ENCODE measurements at places on chromosomes 16 and 17. TPM values are rescaled to one million over a fixed set of nuclear protein-coding genes. Genes with fewer than 3 reads are reported as not detected.

Gene ITGAD
- total RNA-seq = not detected

Gene IL17C
- total RNA-seq = not detected

Gene IST1
- total RNA-seq = 93.5 TPM

Gene CFAP97D1
- not detected for total RNA-seq

Gene ITGA2B
- not detected for total RNA-seq

Gene ATP2A3
- 0.32 TPM for total RNA-seq

Gene MYO15A
- total RNA-seq = not detected

- no peak for DNase-seq
Measured at GRCh38 chr17:67484261-67484660, 107.2 kb downstream of the PITPNC1 start.

GRCh38 chr17:2705888-2706795 is 5.4 kb downstream of the CLUH start:
- DNase-seq = no peak

DNA sequence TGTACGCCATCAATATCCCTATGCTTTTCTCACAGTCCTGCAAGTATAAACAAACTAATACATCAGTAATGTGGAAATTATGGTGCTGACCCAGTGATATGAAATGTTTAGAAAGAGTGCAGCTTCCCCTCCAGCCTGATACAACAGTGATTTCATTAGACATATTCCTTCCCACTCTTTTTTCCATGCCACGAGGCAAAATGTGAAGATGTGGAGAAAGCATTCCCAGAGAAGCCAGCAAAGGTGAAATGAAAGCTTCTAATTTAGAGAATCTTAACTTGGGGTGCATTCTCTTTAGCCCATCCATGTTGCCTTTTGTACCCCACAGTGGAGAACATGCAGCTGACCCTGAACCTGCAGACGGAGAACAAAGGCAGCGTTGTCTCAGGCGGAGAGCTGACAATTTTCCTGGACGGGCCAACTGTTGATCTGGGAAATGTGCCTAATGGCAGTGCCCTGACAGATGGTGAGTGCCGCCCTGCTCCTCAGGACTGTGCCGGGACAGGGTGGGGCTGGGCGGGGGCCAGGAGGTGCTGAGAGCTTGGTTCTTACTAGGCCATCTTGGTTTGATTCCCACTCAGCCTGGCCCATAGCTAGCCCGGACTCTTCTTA is 77.8 kb downstream of the WWP2 start:
- DNase-seq = no peak

GRCh38 chr17:35183332-35183731 is 10.9 kb downstream of the SLC35G3 start:
- no peak for DNase-seq

GRCh38 chr17:33154869-33155455 is 138.1 kb downstream of the ASIC2 start:
- no peak for DNase-seq

DNA sequence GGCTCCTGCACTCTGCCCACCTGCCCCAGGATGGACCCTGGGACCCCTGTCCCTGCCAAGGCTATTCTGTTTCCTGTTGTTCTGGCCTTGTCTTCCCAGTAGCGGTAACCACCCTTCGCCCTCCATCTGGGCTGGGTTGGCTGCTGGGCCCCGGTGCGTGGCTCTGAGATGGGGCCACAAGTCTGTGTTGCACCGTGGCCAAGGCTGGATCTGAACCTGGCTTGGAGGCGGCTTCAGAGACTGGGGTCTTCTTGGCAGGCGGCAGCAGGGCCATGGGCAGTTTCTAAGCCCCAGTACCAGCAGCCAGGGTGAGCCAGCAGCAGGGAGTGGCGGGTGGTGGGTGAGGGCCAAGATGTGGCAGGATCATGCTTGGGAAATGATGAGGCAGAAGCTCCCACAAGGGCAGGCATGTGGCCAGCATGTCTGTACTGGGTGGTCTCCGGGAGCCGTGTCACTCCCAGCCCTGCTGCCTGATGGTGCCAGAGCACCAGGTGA is 12.6 kb downstream of the MAP2K3 start:
- DNase-seq = peak; percentile 53

- DNase-seq = peak; percentile 16
Measured at GRCh38 chr16:5709889-5710288, 612.3 kb upstream of the EEF2KMT start.

DNA sequence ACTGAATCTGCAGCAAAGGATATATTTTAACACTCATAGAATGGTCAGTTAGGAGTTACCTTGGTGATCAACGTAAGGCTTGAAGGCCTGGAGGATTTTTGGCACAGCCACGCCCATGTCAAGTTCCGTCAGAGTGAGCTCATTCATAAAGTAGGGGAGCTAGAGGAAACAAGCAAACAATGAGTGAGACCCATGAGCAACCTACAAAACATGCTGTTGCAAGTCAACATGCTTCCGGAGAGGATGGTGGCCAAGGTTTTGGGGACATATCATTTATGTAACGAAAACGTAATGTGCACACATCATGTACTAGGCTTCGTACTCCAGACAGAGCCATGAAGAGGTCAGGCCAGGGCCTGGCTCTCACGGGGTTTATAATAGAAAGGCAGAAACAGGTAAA is 41.1 kb upstream of the ERN1 start:
- no peak for DNase-seq

GRCh38 chr17:82243648-82244412 is 15.0 kb downstream of the SLC16A3 start:
- DNase-seq = no peak

- DNase-seq = no peak
Measured at GRCh38 chr17:65667656-65668055, 106.2 kb upstream of the AXIN2 start.

GRCh38 chr17:58585554-58585953 is 71.1 kb upstream of the MTMR4 start:
- DNase-seq = no peak

GRCh38 chr16:88839745-88840599 is 16.8 kb downstream of the GALNS start:
- DNase-seq = no peak

DNA sequence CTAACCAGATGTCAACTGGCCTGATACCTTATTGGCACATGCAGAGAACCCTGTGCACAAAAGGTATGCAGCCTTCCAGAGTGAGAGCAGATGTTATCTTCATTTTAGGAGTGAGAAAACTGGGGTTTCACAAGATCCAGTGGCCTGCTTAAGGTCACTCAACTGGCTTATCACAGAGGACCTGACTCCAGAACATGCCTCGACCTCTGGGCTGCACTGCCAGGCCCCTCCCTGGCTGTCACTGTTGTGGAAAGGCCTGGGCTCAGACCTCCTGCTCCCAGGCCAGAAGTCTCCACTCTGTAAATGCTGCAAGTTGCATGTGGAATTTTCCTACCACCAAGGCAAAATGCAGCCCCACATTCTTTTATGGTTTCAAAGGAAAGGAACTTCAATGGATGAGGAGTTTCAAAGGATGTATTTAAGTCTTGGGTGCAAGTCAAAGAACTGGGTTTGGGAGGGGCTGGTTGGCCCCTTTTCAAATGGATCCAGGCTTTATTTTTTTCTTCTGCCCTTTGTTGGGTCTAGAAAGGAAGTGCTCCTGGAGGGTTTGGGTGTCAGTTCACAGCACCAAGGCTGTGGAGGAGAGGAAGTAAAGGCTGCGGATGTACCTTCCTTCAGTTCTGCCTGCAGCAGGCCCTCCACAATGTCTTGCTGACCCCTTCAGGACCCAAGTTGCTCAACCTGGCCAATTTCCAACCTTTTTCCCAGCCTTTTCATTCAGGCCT is 30.4 kb upstream of the SMPD3 start:
- DNase-seq = no peak

GRCh38 chr16:50521246-50521900 is 26.8 kb upstream of the NKD1 start:
- no peak for DNase-seq

- no peak for DNase-seq
Measured at GRCh38 chr16:50740736-50741135, 1.1 kb upstream of the CYLD start.

DNA sequence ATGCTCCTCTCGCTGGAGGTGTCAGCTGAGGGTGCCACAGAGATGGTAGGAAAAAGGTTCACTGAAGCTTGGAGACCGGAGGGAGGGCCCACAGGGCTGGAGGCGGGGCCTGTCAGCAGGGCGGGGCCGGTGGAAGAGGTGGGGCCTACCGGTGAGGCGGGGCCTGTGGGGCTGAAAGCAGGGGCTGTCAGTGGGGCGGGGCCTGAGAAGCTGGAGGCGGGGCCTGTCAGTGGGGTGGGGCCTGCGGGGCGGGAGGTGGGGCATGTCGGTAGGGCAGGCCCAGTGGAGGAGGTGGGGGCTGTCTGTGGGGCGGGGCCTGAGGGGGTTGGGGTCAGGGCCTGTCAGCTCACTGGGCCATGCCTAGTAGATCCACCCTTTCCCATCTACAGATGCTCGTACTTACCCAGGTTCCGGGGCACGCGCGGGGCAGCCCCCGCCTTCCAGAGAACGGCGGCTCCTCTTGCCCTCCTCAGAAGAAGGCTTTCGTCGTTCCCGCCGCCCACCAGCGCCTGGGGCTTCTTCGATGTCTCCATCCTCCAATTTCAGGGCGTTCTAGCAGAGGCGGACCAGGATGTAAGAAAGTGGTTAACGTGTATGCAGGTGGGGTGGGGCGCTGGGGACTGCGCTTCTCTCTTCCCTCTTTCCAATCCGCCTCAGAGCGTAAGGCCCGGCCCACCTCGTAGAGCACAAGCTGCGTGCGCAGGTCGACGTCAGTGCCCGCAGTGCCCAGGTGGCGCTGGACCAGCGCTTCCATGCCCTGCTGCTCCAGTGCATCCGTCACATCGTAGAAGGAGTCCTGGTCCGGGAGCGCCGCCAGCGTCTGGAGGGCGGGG is 9.8 kb downstream of the TMEM208 start:
- DNase-seq = peak; percentile 50

DNA sequence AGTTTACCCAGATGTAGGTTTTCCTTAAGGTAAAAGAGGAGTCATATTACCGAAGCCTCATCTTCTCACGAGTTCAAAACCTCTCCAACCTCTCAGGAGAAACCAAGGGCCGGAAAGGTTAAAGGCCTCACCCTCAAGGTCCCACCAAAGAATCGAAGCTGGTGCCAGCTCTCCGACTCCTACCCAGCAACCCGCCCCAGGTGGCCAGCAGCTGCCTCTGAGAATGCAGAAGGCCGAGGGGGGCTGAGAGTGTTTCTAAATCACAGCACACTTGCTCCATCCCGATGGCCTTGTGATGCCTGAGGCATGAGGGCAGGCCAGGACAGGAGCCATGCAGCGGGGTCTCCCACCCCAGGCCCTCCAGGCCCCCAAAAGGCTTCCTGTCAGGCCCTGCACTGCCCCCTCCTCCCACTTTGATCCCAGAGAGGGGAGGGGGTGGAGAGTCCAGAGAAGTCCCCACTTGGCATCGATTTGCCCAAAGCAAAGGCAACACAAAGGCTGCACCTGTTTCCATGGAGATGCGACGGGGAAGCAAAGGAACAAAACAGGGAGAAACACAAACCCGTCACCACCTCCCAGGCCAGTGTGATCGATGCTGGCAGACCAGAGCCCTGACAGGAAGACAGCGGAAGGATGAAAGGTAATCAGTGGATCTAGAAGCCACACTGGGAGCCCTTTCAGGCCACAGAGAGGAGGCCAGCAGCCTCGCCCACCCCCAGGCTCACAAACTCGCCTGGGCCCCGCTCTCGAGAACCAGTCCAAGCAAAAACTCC is 39.0 kb downstream of the CUEDC1 start:
- no peak for DNase-seq

- no peak for DNase-seq
Measured at GRCh38 chr17:14372905-14373613, 72.2 kb downstream of the HS3ST3B1 start.
